ENCODE measurements at places on chromosomes 2 and 18.

DNA sequence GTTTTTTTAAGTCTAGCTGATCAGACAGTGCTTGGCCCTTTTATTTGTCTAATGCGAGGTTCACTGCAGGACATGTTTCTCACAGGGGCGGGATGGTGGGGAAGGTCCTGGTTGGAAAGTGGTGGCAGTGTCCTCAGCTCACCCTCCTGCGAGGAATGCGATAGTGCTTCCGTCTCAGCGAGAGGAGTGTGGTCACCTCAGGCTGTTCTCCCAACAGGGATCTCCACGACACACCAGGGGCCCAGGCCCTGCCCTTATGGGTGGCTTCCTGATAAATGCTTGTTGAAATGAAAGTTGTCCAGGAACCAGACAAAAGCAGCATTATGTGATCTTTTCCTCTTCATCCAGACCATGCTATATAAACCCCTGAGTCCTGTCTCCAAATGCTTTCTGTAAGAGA is 70.1 kb downstream of the BOLA3 start:
- no peak for DNase-seq

DNA sequence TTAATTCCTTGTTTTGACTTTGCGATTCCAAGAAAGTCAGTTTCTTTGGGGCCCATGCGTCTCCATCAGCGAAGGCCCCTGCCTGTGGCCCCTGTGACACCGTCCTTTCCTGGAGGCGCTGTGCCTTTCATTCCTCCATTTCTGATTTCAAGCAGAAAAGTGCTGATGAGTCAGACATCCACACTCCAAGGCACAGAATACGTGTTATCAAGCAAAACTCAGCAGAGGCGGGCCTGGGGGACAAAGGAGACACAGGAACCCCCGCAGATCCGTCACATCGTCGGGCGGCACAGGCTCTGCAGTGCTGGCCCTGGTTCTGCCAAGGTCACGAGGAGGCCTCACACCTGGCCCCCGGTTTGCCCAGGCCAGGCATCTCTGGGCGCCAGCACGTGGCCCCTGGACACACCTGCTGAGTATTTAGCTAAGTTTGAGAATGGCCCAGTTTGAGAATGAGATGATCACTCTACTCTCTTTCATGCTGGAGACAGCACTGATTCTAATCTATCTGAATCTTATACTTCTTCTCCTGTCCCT is 7.2 kb upstream of the SALL3 start:
- DNase-seq = no peak

GRCh38 chr2:103875131-103875530 is 978.8 kb upstream of the POU3F3 start:
- DNase-seq = no peak

- DNase-seq = no peak
Measured at GRCh38 chr2:167689444-167689843, 558.0 kb downstream of the STK39 start.

DNA sequence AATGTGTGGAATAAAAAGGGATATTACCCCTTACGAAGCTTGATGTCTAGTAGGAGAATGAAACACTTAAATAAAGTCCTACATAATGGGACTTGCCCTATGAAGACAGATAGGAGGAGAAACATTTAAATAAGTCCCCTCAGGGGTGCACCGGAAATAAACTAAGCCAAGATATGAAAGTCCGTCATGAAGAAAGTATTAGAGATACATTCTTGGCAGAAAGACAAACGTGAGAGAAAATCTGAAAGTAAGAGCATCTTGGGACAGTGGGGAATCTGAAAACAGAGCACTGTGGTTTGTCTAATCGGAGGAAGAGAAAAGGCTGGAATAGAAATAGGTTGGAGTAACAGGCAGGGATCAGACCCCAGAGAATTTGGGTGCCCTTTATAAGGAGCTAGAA is 516.9 kb upstream of the DSEL start:
- DNase-seq = no peak

DNA sequence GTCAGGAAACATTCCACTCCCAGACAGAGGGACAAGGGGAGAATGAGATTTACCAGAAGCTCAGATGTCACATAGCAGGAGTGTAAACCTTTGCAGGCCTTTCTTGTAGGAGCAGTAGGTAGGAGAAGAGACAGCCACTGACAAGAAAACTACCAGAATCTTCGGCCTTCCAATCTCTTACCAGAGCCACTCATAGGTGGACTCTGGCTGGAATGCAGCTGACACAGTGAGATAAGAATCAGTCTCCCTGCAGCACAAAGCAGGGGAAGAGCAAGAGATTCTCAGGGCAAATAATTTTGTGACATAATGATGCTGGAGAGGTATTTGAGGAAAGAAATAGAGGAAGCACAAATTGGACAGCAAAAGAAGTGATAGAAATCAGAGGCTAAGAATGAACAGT is 1534.5 kb downstream of the DPP10 start:
- no peak for DNase-seq

GRCh38 chr18:63879709-63880108 is 7.8 kb upstream of the SERPINB2 start:
- no peak for DNase-seq

DNA sequence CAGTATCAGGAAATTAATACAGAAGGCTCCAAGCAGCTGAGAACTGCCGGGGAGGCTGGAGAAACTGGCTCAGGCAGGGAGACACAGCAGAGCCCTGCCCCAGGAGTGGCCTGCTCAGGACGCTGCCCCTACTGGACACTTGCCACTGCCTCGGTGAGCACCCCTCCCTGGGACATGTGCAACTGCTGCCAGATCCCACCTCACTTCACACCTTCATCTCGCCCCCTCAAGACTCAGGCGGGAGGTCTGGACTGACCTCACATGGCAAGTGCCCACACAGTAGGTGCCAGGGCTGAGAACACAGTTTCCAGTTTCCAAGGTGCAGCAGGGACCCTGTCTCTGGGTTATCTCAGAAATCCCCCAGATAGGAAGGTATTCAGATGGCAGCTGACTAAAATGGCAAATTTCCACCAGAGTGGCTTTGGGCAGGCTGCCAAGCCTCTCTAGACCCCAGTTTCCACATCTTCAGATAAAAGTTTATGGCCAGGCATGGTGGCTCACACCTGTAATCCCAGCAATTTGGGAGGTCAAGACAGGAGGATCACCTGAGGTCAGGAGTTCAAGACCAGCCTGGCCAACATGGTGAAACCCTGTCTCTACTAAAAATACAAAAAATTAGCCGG is 33.7 kb upstream of the LBH start:
- DNase-seq = no peak

DNA sequence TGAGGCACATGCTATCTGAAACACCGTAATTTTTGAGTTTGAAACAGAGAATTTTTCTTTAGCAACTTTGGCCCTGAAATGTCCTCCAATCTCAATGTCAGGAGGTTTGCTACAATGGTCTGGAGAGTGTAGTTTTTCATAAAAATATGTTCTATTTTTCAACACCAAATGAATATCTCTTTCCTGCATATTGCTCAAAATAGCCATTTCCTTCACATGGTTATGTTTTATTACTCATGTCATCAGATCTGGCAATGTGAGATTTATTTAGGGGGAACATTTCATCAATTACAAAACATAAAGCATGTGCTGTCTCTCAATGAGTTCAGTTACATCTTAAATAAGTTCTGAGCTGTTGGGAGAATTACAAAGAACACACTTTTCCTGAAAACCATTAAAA is 871.9 kb upstream of the FSHR start:
- DNase-seq = no peak

- DNase-seq = no peak
Measured at GRCh38 chr18:25111377-25112288, 240.3 kb downstream of the ZNF521 start.

DNA sequence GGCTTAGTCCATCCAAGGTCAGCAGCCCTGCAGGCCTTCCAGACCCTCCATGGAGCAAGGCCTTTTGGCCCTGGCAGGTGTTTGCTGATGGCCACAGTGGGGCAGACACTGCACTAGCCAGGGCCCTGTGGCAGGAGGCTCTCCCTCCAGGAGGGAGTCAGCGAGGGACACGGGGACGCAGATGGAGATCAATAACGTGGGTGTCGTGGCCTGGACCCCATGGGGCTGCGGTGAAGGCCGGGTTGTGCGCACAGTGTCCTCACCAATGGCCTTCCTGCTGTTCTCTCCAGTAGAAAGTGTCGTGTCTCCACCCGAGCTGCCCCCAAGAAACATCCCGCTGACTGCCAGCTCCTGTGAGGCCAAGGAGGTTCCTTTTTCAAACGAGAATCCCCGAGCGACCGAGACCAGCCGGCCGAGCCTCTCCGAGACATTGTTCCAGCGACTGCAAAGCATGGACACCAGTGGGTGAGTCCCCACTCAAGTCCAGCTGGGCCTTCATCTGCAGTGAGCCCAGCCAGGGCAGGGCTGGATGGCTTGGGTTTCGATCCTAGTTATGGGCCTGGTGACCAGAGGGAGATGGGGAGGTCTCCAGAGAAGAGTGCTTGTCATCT is 65.4 kb downstream of the INPP5D start:
- DNase-seq = no peak

GRCh38 chr2:28752631-28753376 is 1.2 kb downstream of the PPP1CB start:
- DNase-seq = no peak

DNA sequence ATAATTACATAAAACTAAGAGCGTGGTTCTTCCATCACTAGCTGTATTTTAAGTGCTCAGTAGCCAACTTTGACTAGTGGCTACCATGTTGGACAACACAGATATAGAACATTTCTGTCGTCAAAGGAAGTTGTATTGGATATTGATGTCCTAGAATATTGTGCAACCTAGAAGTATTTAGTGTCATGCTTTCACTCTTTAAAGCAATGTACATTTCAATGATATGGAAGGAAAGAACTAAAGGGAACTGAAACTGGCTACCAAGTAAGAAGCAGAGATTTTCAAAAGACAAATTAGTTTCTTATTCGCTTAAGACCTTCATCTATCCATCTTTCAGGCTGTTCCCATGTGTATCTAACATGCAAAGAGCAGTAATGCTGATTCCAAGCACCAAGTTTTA is 85.4 kb upstream of the EML6 start:
- DNase-seq = no peak

GRCh38 chr2:10911291-10912075 is at the start of gene KCNF1:
Gene KCNF1, plus strand, starts transcription at chr2:10911934. Its CDS starts 493 bp downstream, at chr2:10912427.
- DNase-seq = peak; percentile 79

- no peak for DNase-seq
Measured at GRCh38 chr18:71808616-71809015, 735.5 kb downstream of the CBLN2 start.

DNA sequence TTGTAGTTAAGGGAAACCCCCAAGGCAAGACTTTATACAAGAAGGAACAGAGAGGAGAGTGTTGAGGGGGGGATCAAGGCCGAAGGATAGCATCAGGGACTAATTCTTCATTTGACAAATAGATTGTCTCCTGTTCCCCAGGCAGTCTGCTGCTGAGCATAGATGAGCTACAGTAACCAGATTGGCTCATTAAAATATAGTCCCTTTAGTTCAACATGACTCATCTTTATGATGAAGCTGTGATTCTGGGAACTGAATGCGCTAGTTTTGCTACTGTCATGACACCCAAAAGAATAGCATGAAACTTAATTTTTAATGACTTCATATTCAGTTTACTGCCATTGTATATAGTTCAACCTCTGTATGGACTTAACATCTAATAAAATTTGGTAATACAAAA is 35.5 kb downstream of the TMEFF2 start:
- DNase-seq = no peak

DNA sequence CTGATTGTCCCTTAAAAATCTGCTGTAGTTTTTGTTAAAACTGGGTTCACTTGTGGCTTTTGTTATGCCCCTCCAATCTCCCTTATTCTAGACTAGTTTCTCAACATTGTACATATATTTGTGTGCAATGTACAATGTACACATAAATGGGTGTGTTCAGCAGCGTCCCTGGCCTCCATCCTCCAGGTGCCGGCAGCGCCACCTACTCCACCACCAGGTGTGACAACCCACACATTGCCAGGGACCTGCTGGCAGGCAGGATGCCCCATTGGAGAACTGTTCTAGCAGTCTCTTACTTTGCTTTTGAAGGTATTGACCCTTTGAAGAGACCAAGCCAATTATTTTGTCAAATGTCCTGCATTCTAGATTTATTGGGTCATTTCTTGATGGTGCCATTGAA is 75.4 kb downstream of the SH3RF3 start:
- no peak for DNase-seq

DNA sequence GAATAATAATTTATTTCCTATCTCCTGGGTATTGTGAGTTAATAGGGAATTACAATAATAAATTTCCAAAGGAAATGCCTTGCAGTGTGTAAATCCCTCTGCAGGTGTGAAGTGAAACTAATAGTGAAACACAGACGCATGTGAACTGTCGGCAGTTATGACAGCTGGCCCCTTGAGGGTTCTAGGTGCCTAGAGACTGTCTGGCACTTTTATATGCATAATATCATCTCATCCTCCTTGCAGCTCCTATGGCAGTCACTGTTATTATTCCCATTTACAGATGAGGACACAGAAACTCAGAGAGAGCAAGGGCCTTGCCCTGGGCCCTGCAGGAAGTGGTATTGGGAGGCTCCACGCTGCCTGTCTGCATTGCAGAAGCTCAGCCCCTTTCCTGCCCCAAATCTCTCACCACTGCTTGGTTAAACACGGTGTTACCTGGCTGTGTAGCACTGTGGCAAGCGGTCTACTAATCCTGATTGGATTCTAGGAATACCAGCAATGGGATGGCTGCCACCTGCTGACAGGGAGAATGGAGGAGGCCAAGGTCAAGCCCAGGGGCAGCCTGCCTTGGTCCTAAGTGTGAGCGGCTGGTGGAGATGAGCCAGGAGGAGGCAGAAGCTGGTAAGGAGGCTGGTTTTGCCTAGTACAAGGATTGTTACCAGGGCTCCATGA is 32.8 kb upstream of the ACKR3 start:
- DNase-seq = no peak

DNA sequence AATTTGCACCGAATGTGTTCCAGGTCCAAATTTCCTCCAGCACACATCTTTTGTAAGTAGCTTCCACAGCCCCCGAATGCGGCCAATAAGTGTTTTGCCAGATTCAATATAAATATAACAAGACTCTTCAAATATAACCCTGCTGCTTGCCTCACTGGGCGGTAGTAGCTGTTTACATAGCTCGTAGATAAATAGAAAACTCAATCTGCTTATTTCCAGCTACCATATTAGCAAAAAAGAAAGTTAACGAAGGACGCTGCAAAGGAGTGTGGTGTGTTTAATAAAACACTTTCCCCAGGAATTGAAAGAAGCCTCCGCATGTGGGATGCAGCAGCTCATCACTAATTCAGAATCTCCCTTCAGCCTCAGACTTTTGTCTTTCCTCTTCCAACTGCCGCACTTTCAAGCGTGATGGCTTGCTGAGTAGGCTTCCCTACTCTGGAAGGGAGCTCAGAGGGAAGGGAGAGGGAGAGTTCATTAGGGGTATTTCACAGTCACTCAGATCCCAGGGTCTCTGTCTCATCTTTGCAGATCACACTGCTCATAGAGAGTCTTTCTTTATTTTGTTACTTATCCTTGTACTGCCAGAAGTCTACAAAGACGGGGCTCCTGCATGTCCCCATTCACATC is 367.0 kb downstream of the RND3 start:
- no peak for DNase-seq
